Stimulated activated CD4-positive, alpha-beta T cell treated with anti-CD3 and anti-CD28 coated beads, Interleukin-1b, Interleukin-23, amount 100 ng/mL, for 48 hours (primary cell): ENCODE measurements at places on chromosomes 4 and X.

DNA sequence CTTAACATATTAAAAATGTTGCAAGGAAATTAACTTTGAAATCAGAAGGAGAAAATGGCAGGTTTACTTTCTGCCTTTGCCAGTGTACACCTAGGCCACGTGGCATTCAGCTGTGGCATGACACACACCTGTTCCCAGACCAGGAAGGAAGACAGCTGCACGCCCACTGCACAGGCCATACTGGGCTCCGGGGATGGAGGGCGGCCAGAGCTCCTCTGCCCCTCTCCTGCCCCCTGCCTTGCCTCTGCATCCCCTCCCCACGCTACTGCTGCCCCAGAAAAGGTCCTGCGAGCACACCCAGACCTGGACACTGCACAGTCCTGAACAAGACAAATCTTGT is 68.4 kb downstream of the GATB start:
- no peak for DNase-seq

DNA sequence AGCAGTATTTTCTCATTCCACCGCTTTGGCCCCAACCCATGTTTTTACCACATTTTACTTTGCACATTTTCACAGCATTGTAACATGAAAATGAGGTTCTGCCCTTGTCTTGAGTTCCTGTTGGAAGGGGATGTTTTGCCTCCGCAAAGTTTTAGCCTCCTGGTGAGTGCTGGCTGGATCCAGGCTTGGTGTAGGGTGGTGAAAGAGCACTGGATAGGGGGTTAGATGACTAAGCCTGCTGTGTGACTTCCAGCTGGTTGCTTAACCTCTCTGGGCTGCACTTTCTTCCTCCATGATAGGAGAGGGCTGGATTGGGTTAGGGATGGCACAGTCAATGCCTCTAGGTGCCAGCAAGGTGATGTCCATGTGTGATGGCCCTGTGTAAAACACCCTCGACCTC is 28.9 kb downstream of the CYTL1 start:
- DNase-seq, result no peak

DNA sequence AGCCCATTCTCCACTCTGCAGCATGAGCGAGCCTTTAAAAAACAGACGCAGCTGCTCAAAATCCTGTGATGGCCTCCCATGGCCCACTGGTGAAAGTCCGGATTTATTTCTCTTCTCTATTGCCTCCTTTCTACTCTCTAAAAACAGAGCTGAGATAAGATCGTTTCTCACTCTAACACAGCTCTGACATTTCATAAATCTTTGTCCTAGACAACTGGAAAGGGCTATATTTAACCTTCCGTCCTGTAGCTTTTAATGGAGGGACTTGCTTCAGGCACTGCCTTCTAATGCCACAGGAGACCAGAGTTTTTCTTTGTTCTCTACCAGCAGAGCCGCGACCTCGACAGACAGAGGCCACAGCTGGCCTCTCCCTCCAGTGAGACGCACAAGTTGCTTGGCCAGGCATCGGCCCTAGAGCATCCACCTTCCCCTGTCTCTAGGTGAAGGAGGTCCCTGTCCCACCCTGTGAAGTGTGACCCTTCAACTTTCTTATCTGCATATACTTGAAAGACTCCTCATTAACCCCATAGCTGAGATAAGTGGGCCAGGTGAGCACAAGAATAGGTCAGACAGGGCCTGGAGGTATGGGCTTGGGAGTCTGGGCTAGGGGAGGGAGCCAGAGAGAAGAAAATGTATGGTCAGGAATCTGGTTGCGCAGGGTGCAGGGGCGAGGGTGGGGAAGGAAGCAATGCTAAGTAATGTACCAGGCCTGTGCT is 50.0 kb downstream of the RTL5 start:
- no peak for DNase-seq

DNA sequence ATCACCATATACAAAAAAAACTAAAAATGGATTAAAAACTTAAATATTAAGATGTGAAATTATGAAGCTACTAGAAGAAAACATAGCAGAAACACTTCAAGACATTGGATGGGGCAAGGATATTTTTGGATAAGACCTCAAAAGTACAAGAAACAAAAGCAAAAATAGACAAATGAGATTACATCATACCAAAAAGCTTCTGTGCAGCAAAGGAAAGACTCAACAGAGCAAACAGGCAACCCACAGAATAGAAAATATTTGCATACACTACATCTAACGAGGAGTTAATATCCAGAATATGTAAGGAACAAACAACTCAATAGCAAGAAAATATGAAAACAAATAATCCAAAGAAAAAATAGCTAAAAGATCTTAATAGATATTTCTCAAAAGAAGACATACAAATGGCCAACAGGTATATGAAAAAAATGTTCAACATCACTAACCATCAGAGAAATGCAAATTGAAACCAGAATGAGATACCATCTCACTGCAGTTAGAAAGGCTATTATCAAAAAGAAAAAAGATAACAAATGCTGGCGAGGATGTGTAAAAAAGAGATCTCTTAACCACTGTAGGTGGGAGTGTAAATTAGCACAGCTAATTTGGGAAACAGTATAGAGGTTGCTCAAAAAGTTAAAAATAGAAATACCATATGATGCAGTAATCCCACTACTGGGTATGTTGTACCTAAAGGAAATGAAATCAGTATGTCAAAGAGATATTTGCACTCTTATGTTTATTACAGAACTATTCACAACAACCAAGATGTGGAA is 17.8 kb upstream of the LRCH2 start:
- DNase-seq, result no peak

- no peak for DNase-seq
These were observed 206.6 kb upstream of the HS3ST1 start for GRCh38 chr4:11635342-11635741.

DNA sequence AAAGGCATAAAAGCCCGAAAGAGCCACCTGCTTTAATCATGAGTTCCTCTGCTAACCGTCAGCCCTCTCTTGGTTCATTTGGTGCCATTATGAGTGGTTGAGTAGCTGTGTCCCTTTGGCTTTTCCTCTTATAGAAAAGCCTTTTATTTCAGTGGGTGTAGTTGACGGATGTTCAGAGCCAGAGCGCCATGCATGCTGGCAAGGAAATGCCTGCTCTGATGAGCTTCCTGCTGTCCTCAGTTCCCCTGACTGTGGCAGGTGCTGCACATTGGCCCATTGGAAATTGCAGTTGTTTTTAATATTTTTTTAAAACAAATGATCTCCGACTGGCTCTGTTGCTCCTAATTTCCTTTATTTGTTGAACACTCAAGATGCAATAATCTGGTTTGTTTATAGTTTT is 77.3 kb upstream of the LIMCH1 start:
- DNase-seq, result no peak

GRCh38 chr4:30957706-30958105 is 237.5 kb downstream of the PCDH7 start:
- no peak for DNase-seq

DNA sequence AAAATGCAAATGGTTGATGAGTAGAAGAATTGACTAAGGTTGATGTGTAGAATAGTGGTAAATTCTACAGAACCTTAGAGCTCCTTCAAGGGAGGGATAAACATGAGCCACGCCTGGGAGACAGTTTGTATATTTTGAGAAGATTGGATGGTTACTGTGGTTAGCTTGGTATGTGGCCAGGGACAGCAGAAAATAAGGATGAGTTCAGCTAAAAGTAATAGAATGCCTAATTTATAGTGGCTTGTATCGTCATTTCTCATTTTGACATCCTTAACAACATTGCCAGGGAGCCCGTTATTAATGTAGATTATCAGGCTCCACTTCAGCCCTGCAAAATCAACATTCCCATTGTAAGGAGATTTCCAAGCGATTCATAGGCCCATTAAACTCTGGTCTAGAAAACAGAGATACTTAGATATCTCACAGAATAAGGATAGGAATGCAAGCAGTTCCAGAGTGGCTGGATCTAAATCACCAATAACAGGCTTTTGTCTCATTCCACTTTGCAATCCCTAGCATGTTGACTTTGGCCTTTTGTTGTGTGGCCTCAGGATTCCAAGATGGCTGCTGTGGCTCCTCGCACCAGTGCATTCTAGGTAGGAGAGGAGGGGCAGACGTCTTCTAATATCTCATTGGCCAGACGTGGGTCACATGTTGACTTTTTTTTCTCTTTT is 6.4 kb upstream of the PTTG2 start:
- DNase-seq, result no peak

DNA sequence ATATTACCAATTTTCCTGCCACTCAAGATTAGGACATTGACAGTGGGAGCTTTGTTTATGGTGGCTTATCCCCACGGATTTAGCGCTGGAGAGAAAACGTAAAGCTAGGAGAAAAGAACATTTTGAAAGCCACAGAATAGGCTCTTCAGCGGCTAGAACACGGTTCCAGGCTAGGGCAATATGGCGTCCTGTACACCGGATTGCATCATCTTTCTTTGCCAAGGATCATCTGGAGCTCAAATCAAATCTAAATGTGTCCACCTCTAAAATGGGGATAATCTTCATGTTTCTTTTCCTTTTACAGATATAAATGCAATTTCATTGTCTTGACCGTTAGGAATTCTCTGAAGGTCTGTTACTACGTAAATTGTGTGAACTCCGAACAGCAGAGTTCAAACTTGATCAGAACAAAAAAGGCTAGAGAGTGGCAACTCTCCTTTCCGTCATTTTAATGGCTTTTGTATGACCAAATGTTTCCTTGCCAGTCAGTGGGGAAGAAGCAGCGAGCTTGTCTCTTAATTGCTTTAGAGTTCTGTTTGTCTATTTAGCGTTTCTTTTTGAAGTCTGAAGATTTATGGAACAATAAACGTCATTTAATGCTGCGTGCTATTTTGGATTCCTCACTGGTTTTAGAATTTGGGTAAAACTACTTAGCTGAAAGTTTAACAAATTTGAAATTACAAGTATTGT is 2.6 kb upstream of the WWC2 start:
- no peak for DNase-seq

GRCh38 chr4:110787109-110787508 is 164.2 kb upstream of the PITX2 start:
- no peak for DNase-seq

GRCh38 chr4:55820279-55820678 is 689 bp downstream of the EXOC1L start:
- no peak for DNase-seq

- no peak for DNase-seq
These were observed 17.9 kb upstream of the NSUN7 start for GRCh38 chr4:40731792-40732245.

- DNase-seq, result no peak
These were observed 78.5 kb upstream of the NAF1 start for GRCh38 chr4:163245044-163245728.

DNA sequence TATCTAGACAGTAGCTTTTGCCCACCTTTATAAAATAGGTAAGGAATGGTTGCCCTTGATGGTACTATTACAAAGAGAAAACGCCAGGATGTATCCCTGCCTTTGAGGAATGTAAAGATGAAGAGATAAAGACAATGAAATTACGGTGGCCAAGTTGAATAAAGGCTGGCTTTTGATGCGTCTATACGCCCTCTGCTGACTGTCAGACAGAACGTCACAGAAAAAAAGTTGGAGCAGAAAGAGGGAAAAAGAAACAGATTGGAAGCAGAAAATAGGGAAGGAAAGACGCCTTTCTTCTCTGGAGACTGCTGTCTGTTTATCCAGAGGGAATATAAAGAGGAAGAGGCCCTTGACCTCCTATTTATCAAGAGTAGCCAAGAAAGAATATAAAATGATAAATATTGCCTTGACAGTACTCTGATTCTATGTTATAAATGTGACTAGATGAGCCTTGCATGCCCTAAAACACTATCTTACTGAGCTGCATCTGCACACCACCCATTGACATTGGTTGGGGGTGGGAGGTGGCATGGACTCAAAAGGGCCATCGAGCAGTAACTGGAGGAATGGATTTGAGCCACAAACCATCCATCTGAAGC is 30.6 kb downstream of the PCDH19 start:
- DNase-seq, result no peak

DNA sequence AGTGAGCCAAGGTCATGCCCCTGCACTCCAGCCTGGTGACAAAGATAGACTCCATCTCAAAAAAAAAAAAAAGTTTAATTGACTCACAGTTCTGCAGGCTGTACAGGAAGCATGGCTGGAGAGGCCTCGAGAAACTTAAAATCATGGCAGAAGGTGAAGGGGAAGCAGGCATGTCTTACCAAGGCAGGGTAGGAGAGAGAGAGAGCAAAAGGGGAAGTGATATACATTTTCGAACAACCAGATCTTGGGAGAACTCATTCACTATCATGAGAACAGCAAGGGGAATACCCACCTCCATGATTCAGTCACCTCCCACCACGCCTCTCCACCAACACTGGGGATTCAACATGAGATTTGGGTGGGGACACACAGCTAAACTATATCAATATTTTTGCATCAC is 315.2 kb upstream of the HTR2C start:
- no peak for DNase-seq

DNA sequence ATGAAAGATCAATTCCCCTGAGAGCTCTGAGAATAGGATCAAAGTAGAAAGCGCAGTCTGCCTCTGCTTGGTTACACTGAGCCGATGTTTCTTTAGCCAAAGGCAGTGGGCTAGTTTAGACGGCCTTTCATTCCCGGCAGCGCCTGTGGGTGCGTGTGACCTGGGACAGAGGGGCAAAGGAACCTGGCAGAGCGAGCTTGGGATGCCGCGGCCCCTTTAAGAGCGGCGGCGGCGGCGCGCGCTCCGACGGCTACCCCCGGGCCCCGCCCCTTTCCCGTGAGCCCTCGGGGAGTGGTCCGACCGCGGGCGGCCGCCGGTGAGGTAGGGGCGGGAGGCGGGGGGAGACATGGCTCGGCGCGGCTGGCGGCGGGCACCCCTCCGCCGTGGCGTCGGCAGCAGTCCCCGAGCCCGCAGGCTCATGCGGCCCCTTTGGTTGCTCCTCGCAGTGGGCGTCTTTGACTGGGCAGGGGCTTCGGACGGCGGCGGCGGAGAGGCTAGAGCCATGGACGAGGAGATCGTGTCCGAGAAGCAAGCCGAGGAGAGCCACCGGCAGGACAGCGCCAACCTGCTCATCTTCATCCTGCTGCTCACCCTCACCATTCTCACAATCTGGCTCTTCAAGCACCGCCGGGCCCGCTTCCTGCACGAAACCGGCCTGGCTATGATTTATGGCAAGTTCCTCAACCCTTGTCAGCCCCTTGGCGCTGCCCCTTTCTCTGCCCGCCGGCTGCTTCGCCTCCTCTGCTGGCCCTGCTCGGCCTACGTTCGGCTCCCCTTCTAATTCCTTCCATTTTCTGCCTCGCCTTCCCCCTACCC is at the start of gene SLC9A6:
TSS of gene SLC9A6 (plus strand) at position 279 of the 816 bp plus-strand sequence. CDS start at position 503, 224 bp downstream.
- DNase-seq, result peak; percentile 58

DNA sequence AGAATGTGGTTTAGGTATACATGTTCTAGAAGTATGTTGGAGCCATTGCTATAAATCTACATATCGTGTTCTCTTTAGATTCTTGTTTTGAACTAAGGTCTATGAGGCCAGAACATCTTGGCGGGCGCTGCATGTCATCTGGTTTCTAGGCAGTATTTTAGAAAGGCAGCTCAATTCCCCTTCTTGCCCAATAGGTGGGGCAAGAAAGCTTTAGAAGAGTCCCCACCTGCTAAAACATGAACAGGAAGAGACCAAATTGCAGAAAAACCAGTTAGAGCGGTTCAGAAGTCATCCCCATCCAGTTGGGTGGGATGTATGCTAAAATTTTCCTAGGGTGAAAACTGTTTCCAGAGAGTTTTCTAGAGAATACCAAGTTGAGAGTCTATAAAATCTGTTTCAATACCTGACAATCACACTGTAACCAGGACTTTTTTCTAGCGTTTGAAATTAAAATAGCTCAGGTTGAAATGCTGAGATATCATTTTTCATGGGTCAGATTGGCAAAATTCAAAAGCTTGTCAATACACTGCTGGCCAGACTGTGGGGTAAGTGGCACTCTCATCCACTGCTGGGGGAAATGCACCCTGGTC is 17.5 kb upstream of the SH3KBP1 start:
- peak; percentile 12 for DNase-seq
